CD14-positive monocyte (primary cell): ENCODE measurements at places on chromosomes 3 and 15. TPM values are rescaled to one million over a fixed set of nuclear protein-coding genes. Genes with fewer than 3 reads are reported as not detected.

The RASGRF1 gene
- 0.11 and 0.14 TPM in 2 replicates for polyA plus RNA-seq

The MTHFS gene
- 76.4 TPM for polyA plus RNA-seq

The CRYBG3 gene
- polyA plus RNA-seq = 2.3 TPM

The POTEB3 gene
- polyA plus RNA-seq = not detected

The GUCA1C gene
- polyA plus RNA-seq = not detected

The NIT2 gene
- 24.6 TPM for polyA plus RNA-seq

The TLE3 gene
- 12.8 TPM for polyA plus RNA-seq

The SH2D7 gene
- polyA plus RNA-seq = not detected

The C3orf22 gene
- polyA plus RNA-seq = not detected in 2 replicates

The SMAD6 gene
- polyA plus RNA-seq = 0.31 and 0.55 TPM in 2 replicates
